Erythroblast (primary cell): ENCODE measurements at places on chromosomes 1 and 21.

- no peak for DNase-seq
Measured at GRCh38 chr1:168121401-168122011, 15.2 kb downstream of the GPR161 start.

GRCh38 chr1:220272841-220273090, 513 bp upstream of the RAB3GAP2 start:
- no peak for DNase-seq

GRCh38 chr1:168801032-168801745, 72.2 kb upstream of the DPT start:
- DNase-seq: no peak

GRCh38 chr1:152024223-152024622, 12.6 kb downstream of the S100A11 start:
- no peak for DNase-seq

DNA sequence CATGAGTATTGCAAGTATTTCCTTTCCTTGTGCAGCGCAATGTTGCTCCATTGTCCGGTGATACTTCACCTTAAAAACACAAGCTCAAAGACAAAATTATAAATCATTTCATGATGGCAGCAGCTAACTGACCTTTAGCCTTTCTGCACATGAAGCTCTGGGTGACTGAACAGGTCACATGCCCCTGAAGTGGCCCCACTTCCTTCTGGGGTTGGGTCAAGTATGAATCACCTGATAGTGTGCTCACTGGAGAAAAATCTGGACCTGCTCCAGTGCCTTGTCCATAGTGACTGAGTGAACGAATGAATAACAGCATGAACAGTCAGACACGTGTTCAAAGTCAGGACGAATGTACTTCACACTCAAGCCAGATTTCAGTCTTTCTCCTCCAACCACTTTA, 658.9 kb downstream of the NPHP4 start:
- DNase-seq: no peak

- no peak for DNase-seq
Measured at GRCh38 chr1:69191335-69191734, 376.4 kb upstream of the LRRC7 start.

DNA sequence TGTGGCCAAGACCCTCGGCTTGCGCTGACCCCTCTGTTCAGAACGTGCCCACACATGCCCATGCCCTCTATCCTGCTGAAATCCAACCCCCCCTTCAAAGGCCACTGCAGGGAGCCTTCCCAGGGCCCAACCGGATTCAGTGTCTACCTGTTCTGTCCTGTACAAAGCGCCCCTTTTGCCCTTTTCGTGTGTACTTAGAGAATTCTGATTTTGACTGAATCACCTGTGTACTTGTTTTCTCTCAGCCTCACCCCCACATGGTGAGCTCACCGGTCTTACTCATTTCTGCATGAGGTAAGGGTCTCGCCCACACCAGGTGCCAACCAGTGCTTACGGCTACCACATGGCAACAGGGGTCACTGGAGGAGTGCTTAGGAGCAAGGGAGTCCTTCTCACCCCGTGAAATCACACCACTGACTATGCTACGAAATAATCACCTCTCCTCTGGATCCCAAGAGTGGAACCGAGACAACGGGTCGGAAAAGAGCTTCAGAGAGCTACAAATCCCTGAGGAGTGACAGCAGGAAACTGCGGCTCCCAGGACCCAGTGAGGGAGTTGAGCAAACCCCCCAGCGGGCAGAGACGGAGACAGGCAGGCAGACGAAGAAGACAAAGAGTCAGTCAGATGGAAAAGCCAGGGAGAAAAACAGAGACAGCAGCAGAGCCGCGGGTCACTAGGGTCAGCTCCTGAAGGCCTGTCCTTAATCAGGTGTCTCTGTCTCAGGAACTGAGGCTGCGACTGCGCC, 2.1 kb upstream of the S100A2 start:
- no peak for DNase-seq

DNA sequence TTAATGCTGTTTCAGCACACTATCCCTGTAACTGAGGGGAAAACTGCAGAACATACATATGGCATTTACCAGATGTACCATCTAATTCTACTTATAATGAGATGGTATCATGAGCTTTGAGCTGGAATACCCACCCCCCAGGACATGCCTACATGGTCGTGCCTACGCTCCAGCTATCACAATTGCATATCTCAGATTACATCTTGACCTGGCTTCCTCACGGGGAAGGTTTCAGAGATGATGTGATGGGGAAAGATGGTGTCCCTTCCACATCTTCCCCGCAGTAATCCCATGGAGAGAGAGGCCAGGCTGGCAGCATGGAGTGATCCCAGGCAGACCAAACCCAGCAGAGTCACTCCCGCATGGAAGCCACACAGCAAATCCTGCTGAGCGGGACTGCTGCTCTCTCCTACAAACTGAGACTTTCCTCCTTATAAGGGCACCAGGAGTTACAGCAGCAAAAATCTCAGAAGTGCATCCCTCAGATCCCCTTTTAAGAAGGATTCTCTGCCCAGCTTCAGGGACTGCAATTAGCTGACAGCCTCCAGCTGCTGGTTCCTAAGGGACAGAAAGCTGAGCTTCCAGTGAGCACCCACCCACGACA, 67.1 kb downstream of the KCNH1 start:
- DNase-seq: no peak

DNA sequence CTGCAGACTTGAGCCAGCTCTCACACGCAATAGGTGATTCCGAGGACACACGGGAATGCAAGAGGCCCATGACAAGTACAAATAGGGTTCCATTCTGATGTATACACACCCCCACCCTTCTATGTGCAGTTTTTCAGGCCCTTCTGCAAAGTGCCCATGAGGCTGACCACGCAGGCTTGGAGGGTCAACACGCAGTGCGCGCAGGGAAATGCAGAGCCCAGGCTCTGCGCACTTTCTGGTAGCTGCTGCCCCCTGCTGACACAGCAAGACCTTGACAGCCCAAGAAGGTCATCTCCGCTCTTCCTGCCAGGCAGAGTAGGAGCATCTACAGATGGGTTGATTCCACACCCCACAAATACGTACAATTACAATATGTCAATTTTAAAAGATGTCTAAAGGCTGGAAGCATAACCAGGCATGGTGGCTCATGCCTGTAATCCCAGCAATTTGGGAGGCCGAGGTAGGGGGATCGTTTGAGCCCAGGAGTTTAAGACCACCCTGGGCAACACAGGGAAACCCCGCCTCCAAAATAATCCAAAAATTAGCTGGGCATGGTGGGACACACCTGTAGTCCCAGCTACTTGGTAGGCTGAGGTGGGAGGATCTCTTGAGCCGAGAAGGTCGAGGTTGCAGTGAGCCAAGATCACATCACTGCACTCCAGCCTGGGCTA, 18.5 kb downstream of the SH3BP5L start:
- DNase-seq: peak; percentile 69

DNA sequence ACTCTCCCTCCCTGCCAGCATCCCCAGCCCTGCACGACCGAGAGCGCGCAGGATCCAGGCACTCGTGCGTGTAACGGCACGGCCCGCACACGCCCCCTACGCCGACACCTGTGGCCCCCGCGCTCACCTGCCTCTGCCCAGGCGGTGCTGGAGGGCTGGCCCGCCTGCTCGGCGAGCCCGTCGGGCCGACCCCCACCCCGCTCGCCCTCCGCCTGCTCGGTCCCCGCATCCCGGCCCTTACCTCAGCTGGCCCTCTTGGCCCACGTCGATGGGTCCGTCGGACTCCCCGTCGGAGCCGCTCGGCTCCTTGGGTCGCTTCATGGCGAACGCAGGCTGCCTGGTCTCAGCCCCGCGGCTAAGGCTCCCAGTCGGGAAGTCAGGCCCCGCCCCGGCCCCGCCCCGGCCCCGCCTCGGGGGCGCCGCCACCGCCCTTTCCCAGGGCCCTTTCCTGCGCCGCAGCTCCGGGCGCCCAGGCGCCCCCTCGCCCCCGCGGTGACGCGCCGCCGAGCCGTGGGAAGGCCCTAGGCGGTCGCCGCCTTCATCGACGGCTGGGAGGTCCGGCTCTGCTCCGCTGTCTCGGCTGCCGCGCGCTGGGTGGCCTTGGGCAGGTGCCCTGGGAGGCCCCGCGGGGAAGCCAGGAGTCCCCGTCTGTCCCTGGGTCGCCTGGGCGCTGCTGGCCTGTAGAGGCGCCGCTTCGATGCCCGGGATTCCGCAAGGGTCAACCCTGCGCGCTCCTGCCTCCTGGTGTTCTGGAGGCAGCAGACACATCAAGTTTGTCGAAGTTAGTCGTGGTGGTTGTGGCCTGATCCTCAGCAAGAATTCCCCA, at the start of gene HEYL:
Gene HEYL (minus strand): TSS at position 339 of the 826 bp plus-strand sequence. CDS start 18 bp downstream, at position 321.
- DNase-seq: peak; percentile 31

GRCh38 chr1:7403265-7404045, 367.6 kb upstream of the VAMP3 start:
- no peak for DNase-seq

GRCh38 chr1:208078752-208079151, 165.4 kb downstream of the PLXNA2 start:
- no peak for DNase-seq

DNA sequence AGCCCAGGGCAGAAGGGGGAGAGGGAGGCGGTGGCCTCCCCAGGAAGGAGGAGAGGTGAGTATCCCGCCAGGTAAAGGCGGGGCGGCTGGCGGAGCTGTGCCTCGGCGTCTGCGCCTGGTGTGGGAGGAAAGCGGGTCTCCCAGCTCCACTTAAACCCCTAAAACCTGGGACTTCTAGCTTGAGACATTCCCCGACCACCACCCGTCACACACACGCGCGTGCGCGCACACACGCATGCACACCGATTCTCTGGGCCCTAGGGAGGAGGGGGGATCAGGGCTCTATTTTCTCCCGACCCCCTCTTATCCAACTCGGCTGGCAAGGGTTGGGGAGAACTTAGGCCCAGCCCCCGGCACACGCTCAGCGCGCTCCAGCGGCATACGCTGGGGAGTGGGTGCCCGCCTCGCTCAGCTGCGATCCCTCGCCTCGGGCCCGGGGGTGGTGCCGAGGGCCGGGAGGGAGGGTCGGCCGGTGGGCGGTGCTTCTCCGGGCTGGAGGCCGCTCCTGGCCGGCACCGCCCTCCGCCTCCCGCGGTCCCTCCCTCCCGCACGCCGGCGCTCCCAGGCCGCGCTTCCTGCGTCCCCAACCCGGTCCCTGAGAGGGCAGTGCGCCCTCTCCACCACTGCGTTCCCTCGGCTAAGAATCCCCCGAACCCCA, at the start of gene TMEM51:
Gene TMEM51 (plus strand): TSS at position 564 of the 658 bp plus-strand sequence. CDS start 61,341 bp downstream, outside the sequence.
- no peak for DNase-seq

DNA sequence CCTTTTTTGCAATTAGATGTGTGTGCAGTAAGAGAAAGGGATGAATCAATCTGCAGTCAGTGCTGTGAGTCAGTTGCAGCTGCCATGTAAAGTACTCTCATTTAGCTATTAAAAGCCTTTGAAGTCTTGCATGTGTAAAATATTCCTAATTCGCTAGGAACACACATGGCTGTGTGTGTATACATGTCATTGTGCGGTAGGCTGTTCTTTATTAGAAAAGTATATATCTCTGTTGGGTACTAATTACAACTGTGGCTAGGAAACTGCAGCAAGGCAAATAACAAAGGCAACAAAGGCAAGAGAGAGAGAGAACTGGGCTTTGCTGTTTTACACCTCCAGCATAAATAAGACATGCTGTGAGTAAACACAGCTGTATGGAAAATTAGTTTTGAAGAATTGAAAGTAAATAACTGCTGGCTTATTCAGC, 41.7 kb downstream of the EPB41 start:
- DNase-seq: no peak

GRCh38 chr21:30605968-30606367, 5.1 kb downstream of the KRTAP22-1 start:
- DNase-seq: no peak

DNA sequence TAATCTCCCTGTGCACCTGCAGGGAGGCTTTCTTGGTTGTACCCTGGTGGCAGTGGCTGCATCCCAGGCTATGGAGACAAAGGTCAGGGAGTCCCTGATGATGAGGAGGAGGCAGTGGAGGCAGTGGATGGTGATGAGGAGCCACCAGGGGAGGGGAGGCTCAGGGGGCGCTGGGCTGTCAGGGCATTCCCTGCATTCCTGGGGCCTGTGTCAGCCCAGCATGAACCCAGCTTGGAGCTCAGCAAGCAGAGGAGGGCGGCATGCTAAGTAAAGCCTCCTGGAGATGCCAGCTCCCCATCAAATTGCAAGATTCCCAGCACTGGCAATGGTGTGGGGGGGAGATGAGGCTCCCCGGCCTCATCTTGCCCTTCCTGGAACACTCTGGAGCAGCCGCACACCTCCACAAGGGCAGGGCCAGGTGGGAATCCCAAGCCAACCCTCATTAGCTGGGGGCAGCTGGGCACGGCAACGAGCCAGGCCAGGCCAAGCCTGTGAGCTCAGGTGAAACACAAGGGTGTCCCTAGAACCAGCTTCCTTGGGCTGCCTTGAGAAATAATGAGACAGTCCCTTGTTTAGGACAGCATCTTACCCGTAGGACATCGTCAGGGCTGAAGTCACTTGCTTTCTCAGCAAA, 469.5 kb downstream of the MATN1 start:
- no peak for DNase-seq

- no peak for DNase-seq
Measured at GRCh38 chr21:38861056-38861455, 55.3 kb downstream of the ETS2 start.

GRCh38 chr1:32623775-32624174, 26.6 kb downstream of the ZBTB8OS start:
- DNase-seq: no peak

DNA sequence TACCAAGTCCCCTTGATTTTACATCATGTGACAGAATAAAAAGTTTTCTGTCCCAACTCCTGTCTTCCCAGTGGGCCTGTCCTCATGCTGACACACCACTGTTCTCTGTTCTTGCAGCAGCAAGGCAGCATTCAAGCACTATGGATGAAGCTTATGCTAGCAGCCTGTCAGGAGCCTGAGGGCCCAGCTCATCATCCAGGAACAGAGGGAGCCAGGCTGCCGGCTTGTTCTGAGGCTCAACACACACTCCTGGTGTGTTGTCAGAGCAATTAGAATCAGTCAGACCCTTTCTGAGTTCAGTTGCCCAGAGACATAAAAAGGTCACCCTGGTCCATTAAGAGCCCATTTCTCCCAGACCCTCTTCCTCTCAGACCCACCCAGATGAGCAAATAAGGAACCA, 282.9 kb downstream of the SEC16B start:
- DNase-seq: no peak

- no peak for DNase-seq
Measured at GRCh38 chr21:14557413-14557812, 11.3 kb upstream of the SAMSN1 start.

- DNase-seq: no peak
Measured at GRCh38 chr1:76012341-76013205, 62.0 kb upstream of the ST6GALNAC3 start.
